Cerebellar nuclear complex (tissue), 1 donor: ENCODE measurements at places on chromosomes 4 and X.

- no peak for DNase-seq
Measured at GRCh38 chr4:76504613-76505465, 69.8 kb downstream of the SHROOM3 start.

GRCh38 chr4:183659872-183660242 lies 764 bp downstream of the TRAPPC11 start:
- DNase-seq, result no peak

GRCh38 chrX:77597511-77597910 lies 150.3 kb downstream of the FGF16 start:
- no peak for DNase-seq

GRCh38 chrX:40094041-40094899 lies 3.5 kb downstream of the BCOR start:
- DNase-seq, result peak; percentile 12

GRCh38 chr4:83569987-83570386 lies 34.1 kb downstream of the GPAT3 start:
- DNase-seq, result no peak

GRCh38 chrX:43096830-43097229 lies 318.9 kb upstream of the PPP1R2C start:
- no peak for DNase-seq

DNA sequence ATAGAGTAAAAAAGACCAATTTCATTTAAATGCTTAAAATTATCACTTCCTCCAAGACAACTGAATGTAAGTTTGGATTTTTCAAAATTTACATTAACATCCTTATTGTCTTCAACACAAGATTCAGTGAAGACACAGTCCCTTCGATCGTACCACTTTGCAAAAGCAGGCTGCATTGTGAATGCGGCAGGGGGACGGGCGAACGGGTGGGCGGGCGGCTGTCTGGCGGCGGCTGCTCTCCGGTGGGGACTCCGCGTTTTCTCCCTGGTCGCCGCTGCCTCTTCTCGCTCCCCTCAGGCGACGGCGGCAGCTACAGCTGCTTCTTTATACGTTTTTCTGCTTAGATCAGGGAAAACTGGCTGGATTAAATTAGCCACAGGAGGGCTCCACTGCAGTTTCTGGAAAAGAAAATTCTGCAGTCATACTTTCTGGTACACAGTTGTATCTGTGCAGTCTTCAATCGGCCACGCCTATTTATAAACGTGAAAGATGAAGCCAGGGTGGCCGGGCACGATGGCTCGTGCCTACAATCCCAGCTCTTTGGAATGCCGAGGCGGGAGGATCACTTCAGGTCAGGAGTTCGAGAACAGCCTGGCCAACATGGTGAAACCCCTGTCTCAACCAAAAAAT lies 33.9 kb upstream of the HPF1 start:
- no peak for DNase-seq

DNA sequence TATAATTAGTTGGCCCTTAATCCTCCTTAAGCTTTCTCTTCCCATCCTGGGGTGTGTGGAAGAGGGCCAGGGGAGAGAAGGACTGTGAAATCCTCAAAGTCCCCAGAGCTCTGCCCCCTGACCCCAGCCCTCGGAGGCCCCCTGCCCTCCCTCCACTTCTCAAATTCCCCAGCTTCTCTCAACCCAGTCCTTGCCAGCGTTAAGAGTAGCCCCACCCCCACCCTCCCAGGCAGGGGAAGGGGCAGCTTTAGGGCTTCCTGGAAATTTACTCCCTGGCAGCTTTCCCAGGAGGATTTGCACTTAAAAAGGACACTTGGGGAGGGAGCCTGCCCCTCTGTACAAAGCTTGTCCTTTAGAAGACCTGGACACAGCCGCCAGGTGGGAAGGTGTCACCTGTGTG lies 11.8 kb upstream of the CD40LG start:
- no peak for DNase-seq

- no peak for DNase-seq
Measured at GRCh38 chrX:41026702-41027078, 58.6 kb upstream of the USP9X start.

- no peak for DNase-seq
Measured at GRCh38 chr4:187493661-187494060, 501.9 kb upstream of the ZFP42 start.

DNA sequence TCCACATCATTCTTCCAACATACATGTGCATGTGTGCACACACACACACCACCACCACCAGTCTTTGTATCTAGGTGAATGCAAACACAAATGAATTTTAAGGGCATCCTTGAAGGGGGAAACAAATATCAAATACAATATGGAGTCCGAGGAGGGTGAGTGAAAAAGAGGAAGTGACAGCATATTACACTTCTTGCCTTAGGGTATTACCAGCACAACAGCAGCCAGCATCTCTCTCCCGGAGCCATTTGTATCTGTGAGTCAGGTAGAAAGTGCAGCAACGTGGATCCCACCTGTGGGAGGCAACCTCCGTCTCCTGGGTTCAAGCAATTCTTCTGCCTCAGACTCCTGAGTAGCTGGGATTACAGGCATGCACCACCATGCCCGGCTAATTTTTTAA lies 483.2 kb downstream of the SMARCA1 start:
- DNase-seq, result no peak

GRCh38 chr4:67558493-67558892 lies at the start of gene STAP1:
STAP1 (plus strand) TSS chr4:67558727; CDS start chr4:67558810, 83 bp downstream.
- no peak for DNase-seq

DNA sequence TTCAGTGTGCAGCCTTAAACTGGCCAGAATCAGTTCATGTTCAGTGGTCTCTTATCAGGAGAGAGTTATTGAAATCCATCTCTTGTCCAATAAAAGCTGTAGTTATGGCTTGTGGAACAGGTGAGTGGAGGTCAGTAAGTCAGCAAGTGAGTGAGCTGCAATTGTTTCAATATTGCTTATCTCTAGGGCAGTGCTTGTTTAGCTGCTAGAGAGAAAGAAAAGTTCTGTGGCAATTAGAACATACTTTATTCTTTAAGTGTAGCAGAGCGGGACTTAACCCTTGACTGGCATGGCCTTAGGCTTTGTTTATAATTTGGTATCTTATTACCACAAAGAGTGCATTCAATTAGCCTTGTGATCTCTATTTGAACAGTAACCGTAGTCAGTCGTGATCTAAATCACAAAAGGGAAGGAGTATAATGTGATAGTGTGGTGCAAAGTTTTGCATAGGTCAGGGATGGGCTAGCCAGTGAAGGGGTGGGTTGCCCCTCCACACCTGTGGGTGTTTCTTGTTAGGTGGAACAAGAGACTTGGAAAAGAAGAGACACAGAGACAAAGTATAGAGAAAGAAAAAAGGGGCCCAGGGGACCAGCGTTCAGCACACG lies 6.9 kb upstream of the ETDC start:
- no peak for DNase-seq

DNA sequence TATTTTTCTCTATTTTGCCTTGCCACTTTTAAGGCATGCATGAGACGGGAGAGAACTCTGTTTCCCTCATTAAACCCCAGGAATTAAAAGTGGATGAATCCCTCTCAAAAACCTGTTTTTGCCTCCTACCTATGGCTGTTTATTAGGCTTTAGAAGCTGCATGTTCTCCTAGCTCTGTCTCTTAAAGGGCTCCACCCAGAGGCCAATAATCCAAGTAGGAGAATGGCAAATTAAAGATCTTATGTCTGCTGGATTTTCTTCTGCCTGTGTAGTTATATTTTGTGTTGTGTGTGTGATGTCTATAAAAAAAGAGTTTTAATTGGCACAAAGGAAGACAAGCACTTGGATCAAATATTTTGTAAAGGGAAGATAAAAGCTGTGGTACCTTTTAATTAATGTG lies 32.4 kb downstream of the MAGEC1 start:
- no peak for DNase-seq

GRCh38 chrX:36986231-36986630 lies 21.9 kb upstream of the FAM47C start:
- DNase-seq, result no peak

DNA sequence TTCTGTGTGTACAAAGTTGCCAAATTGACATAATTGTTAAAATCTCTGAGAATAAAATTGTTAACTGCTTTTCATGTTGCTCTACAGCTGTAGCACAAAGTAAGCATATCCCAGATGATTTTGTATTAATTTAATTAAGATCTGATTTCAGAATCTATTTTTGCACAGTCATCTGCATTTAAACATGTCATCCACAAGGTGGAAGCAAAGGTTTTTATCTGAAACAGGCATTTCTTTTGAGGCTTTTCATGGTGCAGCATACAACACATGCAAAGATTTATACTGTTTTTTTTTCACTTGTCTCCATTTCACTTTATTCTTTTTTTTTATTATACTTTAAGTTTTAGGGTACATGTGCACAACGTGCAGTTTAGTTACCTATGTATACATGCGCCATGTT lies 51.2 kb downstream of the GC start:
- DNase-seq, result no peak

GRCh38 chr4:39054497-39054896 lies 7.5 kb upstream of the KLHL5 start:
- no peak for DNase-seq

- peak; percentile 71 for DNase-seq
Measured at GRCh38 chr4:189823591-189823990, 117.1 kb upstream of the FRG1 start.

GRCh38 chr4:7240306-7240705 lies 48.0 kb downstream of the SORCS2 start:
- DNase-seq, result no peak

DNA sequence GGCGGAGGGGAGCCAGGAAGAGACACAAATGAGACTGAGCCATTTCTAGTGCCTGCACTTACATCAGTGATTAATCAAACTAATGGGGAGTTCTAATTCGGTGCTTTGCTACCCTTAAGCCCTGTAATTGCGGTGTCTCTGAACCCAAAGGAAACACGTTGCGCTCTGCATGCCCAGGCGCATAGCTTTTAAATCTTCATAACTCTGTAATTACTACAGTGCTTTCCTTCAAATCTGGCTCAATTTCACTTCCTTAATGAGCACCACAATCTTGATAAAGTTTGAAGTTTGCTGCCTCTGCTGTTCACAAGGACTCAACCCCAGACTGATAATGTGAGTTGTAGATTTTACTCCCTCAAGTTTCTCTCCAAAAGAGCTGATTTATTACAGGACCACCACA lies 5.7 kb upstream of the NHS start:
- DNase-seq, result no peak

DNA sequence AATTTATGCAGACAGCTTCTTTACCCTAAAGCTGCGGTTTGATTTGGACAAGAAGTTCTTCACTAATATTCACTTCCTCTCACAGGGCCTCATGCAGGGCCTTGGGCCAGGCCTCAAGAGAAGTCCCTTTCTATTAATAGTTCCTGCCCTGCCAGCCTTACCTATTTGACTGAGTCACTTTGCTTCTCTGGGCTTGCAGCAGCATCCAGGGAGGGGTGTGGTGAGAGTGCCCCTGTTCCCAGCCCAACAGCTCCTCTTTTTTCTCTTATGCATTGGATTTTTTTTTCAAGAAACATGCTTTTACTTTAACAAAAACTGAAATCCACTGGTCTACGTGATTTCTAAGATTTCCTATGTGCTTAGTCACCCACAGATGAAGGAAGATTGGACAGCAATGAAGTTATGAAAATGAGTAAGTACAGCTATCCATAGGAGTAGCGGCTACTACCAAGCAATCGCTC lies 26.7 kb downstream of the FAM156B start:
- DNase-seq, result no peak

GRCh38 chr4:126604268-126604867 lies 1028.4 kb upstream of the INTU start:
- DNase-seq, result no peak

DNA sequence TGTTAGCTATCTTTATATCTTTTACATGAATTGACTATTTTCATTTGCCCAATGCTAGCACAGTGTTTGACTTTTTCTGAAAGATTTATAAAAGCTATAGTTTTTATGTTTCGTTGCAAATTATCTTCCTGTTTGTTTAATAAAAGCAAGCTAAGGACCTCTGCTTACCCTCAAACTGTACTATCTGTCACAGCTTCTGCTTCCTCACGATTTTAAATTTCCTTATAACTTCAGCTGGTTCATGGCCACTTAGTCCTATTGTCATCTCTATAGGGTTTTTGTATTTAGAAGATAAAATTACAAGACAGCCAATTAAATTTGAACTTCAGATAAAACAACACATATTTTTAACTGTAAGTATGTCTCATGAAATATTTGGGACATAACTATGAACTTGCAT lies 494.0 kb downstream of the PDGFC start:
- no peak for DNase-seq

DNA sequence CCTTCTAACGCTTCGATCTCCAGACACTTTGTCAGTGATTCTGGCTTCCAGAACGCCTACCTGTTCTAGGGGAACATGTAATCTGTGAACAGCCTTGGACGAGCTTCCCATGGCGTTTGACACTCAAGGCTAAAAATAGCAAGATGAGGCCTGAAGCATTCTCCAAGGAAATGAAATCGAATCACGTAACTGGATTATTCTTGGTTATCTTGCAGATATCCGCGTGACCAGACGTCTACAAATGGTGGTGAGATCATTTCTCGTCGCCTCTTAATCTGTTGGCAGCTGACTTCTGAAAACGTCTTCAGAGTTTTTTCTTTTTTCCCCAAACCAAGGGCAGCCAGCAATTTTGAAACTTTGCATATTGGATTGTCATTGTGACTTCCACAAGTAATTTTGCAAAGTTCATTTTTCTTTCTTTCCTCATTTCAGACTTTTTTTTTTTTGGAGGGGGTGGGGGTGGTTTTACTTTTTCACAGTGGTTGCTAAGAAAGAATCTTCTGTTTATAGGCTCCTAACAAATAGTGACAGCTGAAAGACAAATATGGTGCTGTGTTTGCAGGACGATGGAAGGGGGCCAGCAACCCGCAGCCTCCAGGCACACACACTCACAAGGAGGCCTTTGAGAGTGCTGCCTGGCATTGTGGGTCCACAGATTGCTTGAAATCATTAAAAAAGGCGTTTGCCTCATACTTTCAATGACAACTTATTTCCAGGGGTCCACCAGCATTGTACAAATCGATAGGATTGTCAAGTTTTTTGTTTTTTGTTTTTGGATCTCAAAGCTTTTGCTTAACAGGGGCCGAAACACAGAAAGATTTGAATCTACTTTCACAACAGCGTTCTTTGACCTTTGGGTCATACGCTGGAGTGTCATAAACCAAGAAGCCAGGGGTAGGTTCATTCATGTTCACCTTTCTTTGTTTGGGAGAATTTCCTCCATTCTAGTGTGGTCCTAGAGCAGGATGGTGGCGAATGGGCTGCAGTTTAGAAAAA lies 32.4 kb upstream of the PDLIM3 start:
- DNase-seq, result no peak

GRCh38 chr4:70915874-70916559 lies 13.8 kb downstream of the MOB1B start:
- no peak for DNase-seq

DNA sequence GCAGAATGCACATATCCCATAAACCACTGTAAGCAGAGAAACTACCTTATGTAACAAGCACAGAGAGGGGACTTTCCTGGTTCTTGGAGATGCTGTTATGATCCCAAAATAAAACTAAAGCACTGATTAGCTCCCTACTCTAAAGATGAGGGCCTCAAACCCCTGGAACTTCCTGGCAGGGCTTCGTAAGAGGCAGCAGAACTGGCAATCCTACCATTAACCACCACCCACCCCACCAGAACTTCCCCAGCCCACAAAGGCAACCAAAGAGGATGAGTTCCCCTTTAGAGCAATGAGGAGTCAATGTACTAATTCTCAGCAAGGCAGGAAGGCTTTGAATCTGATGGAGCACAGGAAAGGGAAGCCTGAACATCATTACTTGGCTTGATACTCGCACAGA lies 436.5 kb upstream of the FRG1 start:
- no peak for DNase-seq
